CD4-positive, CD25-positive, alpha-beta regulatory T cell (primary cell): ENCODE measurements at places on chromosomes 6 and 20. TPM values are rescaled to one million over a fixed set of nuclear protein-coding genes. Genes with fewer than 3 reads are reported as not detected.

Gene ANKEF1
- 1.1 TPM for total RNA-seq

Gene DDO
- not detected for total RNA-seq

Gene SFTA2
- total RNA-seq, result not detected

Gene GSTA2
- not detected for total RNA-seq

Gene MCHR2
- not detected for total RNA-seq

Gene PRL
- not detected for total RNA-seq

Gene TRIM10
- total RNA-seq, result not detected

Gene GHRH
- not detected for total RNA-seq

Gene PPIL4
- 40.8 TPM for total RNA-seq

Gene VSTM2L
- not detected for total RNA-seq

Gene HCRTR2
- not detected for total RNA-seq

Gene OR2B6
- not detected for total RNA-seq

Gene CALHM6
- total RNA-seq, result 2.1 TPM

Gene SLC17A2
- not detected for total RNA-seq

Gene CD109
- 1.3 TPM for total RNA-seq

Gene SHLD1
- total RNA-seq, result 10.4 TPM
